Esophagus squamous epithelium (tissue), 5 donors: ENCODE measurements at places on chromosomes 5 and 9.

DNA sequence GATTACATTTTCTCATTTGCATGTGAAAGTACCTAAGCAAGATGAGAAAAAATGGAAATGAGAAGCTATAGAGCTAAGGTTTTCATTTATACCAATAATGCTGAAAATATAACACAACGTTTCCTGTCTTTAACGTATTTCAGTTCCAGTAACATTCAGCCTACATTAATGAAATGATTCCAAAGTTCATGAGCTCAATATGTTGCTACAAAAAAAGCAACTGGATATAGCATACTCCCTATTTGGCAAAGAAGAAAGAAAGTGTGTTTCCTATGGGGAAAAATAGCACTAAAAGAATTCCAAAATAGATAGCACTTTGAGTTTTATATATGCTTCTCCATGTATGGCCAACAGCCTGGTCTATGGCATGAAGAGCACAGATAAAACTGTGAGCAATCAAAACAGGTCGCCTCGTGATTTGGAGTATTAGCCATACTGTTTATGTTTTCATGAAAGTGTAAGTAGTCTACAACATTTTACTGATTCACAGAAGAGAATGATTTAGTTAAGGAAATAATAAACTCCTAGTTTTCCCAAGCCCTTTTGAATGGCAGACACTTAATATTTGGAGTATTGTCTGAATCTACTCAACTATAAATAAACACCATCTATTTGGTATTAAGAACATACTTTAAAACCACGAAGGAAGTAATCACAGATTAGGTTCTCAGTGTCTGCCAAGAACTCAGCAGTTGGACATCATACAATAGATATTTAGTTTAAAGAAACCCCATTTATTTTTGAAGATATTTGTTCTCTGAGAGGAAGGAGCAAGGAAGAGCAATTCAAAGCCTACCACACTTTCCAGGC lies 258.7 kb upstream of the RASA1 start:
- no peak overlapping the region for H3K27ac ChIP-seq
- no peaks in the 10 kb centered on the region for H3K36me3 ChIP-seq
- DNase-seq: no peak
- no peak overlapping the region for H3K4me3 ChIP-seq
- H3K27me3 ChIP-seq: no peaks in the 10 kb centered on the region
- H3K4me1 ChIP-seq: no peaks in the 10 kb centered on the region

DNA sequence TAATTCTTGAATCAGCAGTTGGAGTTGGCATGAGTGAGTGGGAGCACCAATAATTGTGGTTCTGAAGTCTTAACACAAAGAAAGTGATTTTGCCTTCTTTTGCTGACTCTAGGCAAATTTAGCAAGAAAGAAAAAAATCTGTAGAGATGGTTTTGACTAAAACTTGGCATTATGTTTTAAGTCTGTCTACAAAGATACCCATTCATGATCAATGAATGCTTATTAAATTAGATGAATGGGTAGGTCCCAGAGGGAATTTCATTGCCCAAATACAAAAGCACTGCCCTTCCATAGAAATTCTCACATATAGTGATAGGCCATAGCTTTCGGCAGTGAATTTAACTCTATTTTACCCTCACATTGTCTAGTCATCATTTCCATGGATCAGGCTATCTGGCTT lies 428.6 kb upstream of the ADAMTSL1 start:
- H3K4me1 ChIP-seq: no peaks in the 10 kb centered on the region
- DNase-seq: no peak
- no peak overlapping the region for H3K27ac ChIP-seq
- no peaks in the 10 kb centered on the region for H3K36me3 ChIP-seq

DNA sequence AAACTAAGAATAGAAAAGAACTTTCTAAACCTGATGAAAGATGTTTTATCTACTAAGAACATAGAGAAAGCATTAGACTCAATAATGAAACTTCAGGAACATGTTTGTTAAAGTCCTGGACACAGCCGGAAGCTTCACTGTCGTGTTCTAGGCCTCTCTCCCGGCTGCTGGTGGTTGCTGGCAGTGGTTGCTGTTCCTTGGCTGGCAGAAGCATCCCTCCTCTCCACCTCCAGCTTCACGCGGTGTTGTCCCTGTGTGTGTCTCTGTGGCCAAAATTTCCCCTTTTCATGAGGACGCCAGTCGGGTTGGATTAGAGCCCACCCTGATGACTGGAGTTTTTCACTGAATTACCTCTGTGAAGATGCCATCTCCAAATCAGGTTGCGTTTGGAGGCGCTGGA lies 6.5 kb upstream of the MED10 start:
- peaks cover 19% of the 10 kb centered on the region for H3K27me3 ChIP-seq
- no peaks in the 10 kb centered on the region for H3K36me3 ChIP-seq
- no peaks in the 10 kb centered on the region for H3K4me1 ChIP-seq
- DNase-seq: no peak
- no peak overlapping the region for H3K27ac ChIP-seq
- H3K4me3 ChIP-seq: no peak overlapping the region

DNA sequence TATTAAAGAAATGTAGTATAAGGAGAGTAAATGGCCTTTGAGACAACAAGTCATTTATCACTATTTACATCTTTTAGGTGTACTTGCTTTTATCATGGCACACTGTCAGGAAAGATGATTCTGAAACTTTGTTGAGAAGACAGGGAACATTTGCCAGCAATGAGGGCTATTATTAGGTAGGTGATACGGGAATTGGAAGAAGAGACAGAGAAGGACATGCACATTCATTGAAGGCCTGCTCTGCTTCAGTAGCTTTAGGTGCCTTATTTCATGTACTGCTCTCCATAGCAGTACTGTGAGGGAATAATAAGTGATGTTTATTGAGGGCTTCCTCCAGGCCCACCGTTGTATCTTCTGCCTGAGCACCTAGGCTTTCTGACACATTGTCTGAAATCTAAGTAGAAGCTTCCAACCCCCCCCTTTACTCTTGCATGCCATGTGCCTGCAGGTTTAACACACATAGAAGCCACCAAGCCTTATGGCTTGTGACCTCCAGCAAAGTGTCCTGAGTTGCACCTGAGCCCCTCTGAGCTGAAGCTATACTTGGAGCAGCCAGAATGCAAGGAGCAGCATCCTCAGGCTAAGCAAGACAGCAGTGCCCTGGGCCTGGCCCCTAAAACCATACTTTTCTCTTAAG lies 275.2 kb upstream of the VLDLR start:
- no peak overlapping the region for H3K27ac ChIP-seq
- DNase-seq: no peak
- no peaks in the 10 kb centered on the region for H3K36me3 ChIP-seq

- H3K4me3 ChIP-seq: no peak overlapping the region
- H3K36me3 ChIP-seq: no peaks in the 10 kb centered on the region
- peak overlapping the region; percentile 29 for H3K27ac ChIP-seq
- no peaks in the 10 kb centered on the region for H3K27me3 ChIP-seq
- H3K4me1 ChIP-seq: peaks cover under 1% of the 10 kb centered on the region
Observed at GRCh38 chr5:14269395-14269794, 126.3 kb downstream of the TRIO start.
